ENCODE measurements at places on chromosomes 11 and 22. TPM values are rescaled to one million over a fixed set of nuclear protein-coding genes. Genes with fewer than 3 reads are reported as not detected.

RCN1 gene
- total RNA-seq: 23.6 TPM

KRTAP5-8 gene
- total RNA-seq: not detected

TMEM41B gene
- 25.4 TPM for total RNA-seq

SVIP gene
- 9.9 TPM for total RNA-seq

GRCh38 chr22:44068422-44069191 lies 44.5 kb downstream of the PARVB start:
- no peak for DNase-seq

DNA sequence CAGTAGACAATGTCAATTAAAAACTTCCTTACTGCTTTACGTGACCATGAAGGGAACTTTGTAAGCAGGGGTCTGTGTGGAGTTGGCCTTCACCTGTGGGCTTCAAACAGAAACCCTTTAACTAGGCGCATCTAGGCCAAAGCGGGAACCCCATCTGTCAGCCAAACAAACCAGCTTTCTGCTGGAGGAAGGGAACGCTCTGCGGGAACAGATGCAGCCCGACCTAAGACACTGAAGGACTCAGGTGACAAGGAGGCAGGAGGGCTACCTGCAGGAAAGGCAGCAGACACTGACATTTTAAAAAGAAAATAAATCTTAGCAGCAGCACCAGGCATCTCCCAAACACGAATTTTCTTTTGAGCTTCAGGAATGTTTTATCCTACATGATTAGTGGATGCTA lies 78.4 kb downstream of the CADM1 start:
- DNase-seq: no peak

DNA sequence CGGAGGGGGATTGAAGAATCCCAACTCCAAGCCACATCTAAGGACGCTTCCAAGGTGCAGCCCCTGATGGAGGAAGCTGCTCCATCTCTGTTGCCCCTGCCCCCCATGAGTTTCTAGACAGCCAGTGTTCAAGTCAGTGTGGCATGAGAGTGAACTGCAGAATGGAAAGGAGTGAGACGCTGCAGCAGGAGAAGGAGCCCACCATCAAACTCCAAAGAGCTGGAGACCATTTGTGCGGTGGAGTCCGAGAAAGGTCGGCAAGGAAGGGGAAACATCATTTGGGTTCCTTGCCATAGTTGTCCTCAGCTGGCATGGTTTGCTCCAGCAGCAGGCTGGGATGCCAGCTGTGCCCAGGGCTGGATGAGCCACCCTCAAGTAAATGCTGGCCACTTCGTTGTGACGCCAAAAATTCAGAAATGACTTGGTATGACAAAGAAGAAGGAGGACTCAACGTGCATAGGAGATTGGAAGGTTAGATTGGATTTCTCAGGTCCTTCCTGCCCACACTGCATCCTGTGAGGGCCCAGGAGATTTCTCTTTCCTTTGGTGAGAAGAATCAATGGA lies 16.4 kb downstream of the APOL2 start:
- no peak for DNase-seq

GRCh38 chr11:69686452-69686851 lies 11.3 kb upstream of the LTO1 start:
- no peak for DNase-seq

DNA sequence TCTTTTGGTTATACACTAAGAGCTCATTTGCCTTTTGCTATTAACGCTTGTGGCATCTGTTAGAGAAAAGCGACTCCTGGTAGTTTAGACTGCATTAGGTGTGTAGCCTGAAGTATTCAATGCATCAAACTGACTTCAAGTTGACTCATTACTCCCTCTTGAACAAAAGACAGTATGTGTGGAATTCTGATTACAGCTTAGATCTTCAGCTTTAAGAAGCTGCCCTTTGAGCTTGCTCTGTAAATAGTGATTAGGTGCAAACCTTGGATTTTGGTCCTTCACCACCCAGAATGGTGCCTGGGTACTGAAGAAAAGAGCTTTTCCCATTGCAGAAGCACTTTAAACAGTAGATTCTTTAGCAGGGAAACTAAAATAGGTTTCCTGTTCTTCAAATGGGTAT lies 62.1 kb downstream of the FAT3 start:
- DNase-seq: no peak

DNA sequence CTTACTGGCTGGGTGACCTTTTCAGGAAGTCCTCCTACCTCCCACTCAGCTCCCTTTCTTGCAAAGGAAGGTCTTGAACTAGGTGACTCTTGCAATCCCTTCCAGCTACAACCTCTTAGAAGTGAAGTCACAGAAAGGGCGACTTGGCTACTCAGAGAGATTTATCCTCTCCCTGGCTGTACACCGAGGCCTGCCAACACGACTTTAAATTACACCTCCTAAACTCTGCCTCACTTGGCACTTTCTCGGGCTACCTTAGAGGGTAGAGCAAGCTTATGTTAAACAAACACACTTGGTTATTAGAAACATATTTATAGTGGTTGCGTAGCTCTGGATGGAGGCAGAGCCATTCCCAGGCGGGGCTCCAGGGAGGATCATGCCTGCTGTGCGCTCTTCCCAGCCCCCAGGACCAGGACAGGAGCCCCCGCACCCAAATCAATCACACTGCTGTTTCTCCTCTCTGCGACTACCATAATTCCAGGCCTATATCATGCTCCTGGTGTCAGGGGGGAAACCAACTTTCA lies 358.4 kb downstream of the BUD13 start:
- no peak for DNase-seq

DNA sequence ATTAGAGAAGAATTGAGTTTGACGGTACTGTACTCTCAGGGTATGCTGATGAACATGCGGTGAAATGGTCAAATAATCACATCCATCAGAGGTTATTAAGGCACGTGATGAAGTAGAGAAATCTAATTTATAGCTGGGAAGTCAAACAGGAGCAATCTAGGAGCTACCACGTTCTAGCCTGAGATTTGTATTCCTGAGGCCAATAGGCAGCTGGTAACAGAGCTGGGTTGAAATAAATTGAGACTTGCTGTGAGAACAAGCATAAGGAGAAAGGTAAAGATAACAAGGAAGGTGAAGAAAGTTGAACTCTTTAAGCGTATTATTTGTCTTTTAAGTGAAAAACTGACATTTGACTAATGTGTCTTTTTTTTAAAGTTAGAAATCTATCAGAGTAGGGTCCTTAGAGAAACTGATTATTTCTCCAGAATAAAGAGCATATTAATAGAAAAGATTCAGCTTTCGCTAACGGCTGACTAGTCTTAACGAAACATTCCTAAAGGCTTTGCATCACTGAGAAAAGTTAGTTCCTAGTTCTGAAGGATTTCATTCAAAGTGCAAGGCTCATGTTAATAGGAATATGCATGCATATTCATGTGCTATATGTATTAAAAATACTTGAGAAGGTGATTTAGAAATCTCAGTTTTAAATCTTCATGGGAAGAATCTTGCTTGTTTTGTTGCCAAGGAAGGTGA lies 5.2 kb upstream of the WEE1 start:
- no peak for DNase-seq

DNA sequence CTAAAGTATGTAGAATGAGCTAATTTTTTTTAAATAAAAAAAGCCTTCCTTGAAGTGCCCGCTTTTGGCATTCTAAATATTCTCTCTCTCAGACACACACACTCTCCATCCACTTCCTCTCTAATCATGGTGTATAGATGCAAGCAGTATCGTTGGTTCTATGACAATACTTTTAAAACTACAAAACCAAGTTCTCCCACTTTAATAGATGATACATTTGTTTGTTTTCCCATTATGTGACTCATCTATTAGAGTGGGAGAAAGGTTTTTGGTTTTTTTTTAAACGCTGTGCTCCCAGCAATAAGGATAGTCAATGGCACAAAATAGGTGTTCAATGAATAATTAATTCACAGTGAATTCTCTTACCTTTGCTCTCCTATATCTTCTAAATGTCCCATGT lies 44.6 kb downstream of the FZD4 start:
- no peak for DNase-seq

DNA sequence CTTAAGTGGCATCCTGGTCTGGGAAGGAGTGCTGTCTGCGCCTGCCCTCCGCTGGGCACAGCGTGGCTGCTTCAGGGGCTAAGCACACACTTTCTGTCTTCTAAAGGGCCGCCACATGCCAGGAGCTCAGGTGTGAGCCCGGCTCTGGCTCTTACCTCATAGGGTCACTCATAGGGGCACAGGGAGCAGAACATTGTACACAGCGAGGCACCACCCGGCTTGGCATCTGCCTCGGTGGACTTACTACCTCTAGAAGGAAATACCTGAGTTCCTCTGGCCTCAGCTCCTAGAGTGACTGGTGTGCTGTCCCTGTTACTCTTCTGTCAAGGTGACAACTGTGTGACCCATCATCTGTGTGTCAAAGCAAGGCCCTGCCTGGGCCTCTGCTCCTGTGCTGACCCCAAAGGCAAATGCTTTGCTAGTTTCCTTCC lies 13.4 kb downstream of the NEAT1 start:
- peak; percentile 59 for DNase-seq

DNA sequence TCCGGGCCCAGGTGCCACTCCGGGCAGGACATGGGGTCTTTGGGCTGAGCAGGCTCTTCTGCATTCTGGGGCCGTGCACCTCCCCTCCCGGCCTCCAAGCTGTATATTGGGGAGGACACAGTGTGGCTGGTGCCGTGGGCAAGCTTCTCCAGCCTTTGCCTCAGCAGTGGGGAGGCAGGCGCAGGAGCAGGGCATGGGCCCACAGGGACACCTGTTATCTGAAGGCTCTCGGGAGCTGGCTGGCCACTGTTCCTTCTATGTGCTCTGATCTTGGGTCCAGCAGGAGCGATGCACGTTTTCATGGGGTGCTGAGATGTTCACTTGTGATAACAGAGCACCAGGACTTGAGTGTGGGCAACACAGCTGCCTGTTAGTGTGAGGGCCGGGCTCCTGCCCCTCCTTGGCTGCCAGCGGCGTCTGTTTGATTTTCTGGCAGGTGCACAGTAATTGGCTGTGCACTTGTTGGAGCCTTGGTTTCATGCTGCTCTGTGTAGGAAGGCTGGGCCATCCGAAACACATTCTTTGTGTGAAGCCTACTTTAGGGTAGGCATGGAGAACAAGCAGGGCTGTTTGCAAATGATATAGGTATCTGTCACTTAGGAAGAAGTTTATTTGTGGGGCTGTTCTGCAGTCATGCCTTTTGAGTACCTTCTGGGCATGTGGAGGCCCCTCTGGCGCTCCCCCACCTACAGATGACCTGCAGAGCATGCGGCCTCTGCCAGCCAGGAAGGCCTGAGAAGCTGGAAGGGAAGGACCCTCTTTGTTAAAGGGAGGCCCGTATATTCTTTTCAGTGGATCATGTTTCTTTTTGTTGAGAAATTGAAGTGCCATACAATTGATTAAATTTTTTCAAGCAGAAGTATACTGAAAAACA lies 201.5 kb downstream of the TBC1D22A start:
- DNase-seq: no peak

- DNase-seq: no peak
Observed at GRCh38 chr11:35157814-35158700, 19.1 kb downstream of the CD44 start.

GRCh38 chr22:49934891-49935557 lies 16.6 kb downstream of the CRELD2 start:
- DNase-seq: peak; percentile 81
